ENCODE measurements at places on chromosomes 16 and 17. TPM values are rescaled to one million over a fixed set of nuclear protein-coding genes. Genes with fewer than 3 reads are reported as not detected.

The CEP20 gene
- 67.7 TPM for total RNA-seq

The PLCD3 gene
- 197 TPM for total RNA-seq

The TNRC6A gene
- total RNA-seq, result 37.0 TPM

The SYT17 gene
- total RNA-seq, result 10.3 TPM

The HIC1 gene
- 0.64 TPM for total RNA-seq

The CACNA1G gene
- 3.4 TPM for total RNA-seq

The NLRP1 gene
- 7.2 TPM for total RNA-seq

The KCTD19 gene
- not detected for total RNA-seq

The CCL4L2 gene
- total RNA-seq, result 0.37 TPM

The CLDN6 gene
- 0.49 TPM for total RNA-seq

The PLK1 gene
- 144 TPM for total RNA-seq

The LRRC37A gene
- total RNA-seq, result 1.2 TPM

The GPR139 gene
- not detected for total RNA-seq

The HAP1 gene
- 3.4 TPM for total RNA-seq

Data from HCT116 (cell line).